ENCODE measurements at places on chromosomes 2 and 18. TPM values are rescaled to one million over a fixed set of nuclear protein-coding genes. Genes with fewer than 3 reads are reported as not detected.

PHLPP1 gene
- 19.7 TPM for total RNA-seq

DNA sequence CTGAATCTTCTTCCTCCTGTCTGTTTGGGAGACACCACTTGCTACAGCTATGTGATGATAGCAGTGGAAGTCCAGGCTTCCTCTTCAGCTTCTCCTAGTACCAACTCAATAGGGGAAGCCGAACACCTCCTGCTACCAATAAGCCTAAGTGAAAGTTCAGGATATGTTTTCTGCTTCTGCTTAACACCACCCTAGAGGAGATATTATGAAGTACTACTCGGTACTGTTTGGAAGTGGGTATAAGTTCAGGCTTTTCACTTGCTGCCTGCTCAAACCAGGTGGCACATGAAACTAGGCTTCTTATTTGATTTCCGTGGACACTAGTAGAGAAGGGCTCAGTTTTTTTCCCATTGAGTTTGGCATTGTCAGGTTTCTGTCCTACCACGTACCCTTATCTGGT lies 99.8 kb downstream of the PTPN4 start:
- no peak for DNase-seq

CTAGE1 gene
- total RNA-seq: not detected

RNF125 gene
- 18.7 TPM for total RNA-seq

GRCh38 chr18:63307551-63308200 lies 11.9 kb downstream of the BCL2 start:
- DNase-seq: no peak

DNA sequence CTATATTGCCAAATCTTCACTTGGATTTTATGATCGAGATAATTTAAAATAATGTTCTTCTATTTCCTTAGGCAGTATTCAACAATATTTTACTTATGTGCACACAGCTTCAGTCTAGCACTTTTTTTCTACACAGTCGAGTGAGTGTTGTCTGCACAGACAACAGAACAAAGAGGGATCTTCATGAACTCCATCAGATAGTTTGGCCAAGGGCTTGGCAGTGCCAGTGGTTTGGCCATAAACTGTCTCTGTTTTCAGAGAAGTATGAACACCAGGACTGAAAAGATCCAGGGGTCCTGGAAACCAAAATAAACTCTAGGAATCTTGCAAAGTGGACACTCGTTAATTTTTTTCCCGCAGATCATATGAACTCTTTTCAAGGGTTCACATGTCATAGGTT lies 547.3 kb downstream of the PLCL1 start:
- DNase-seq: no peak

NCK2 gene
- total RNA-seq: 57.6 TPM

DNA sequence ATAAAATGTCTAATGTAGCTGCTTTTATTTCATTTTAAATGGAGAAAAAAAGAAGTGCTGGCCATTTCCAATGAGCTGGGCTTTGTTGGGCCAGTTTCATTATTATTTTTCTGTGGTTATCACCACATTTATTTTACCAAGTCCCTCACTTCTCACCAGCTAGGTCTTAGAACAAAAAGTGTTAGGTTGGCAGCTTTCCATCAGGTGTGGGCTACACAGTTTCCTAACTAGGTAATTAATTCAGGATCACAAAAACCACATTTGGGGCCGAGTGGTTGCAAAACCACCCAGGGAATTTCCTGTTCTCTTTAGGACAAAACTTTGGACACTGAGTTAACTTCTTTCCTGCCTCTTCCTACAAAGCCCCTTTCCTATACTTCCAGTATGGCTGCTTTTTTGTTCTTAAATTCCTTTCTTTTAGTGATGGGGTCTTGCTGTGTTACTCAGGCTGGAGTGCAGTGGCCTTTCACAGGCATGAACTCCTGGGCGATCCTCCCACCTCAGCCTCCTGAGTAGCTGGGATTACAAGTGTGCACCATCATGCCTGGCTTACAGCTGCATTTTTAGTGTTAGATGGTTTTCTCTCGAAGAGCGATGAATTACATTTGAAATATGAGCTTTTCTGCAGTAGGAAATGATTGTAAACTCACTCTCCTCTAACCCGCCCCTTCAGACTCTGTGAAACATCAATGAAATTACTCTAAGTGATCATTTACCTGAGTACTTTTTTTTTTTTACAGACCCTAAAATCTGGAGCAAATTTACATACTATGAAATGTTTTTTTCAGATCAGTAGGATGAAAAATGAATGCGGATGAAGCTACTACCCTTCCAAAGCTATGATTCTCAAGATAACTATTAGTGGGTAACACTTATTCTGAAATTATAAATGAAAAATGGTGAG lies 2.6 kb upstream of the ZFP36L2 start:
- DNase-seq: no peak

TMEM178A gene
- 1.2 TPM for total RNA-seq

GRCh38 chr2:237497009-237497837 lies 10.2 kb downstream of the MLPH start:
- no peak for DNase-seq

DNA sequence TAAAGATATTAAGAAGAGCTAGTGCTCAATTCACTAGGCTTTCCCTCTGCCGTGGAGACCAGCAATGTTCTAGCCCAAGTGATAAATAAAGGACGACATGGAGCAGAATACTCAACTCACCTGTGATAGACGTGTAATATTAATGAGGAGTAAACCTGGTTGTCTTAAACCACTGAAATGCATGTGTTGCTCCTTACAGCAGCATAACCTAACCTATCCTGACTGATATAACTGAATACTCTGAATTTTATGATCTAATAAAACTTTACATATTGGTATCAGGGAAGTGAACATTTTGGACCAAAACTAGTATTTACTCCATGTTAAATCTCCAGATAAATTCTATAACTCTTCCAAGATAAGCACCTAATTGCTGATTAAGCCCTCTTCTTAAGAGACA lies 531.0 kb downstream of the METTL4 start:
- no peak for DNase-seq

DNA sequence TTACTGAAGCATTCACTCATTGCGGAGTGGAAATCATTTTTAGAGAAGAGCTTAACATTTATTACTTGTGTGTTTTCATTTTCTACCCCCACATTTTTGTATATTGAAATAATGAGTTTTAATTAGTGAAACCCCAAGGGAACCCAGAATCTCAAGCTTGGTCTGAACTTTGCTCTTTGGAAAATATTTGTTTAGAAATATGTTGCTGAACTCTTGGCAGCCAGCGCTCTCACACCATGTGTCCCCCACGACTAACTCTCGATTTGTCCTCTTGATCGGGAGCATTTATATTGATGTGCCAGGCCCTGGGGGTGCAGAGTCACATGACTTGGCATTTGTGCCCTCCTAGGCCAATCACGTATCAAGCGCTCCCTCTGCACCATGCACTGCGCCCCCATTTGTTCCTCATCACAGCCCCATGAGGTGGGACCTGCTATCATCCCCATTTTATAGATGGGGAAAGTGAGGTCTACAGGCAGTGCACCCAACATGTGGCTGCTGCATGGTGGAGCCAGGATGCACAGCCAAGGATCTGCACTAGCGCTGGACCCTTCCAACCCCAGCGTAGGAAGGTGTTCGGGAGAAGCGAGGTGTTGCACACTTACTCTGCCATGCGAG lies 149.7 kb downstream of the NCK2 start:
- no peak for DNase-seq

- DNase-seq: no peak
These were observed 175.5 kb upstream of the KLF7 start for GRCh38 chr2:207341112-207341750.

GRCh38 chr18:78517328-78517727 lies 462.3 kb upstream of the SALL3 start:
- DNase-seq: no peak

DNA sequence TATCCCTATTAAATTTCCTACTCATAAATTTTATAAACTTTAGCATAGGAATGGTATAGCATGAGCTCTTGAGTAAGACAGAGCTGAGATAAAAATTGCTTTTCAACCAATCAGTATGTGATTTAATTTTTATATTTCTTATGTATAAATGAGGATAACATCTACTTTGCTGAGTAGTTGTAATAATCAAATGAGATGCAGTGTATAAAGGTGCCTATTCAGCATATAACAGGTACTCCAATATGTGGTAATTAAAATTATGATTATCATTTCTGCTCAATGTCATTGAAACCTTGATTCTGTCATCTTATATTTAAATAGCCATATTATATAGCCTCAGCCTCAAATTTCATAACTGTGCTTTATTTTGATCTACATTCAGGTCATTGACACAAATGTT lies 700.4 kb upstream of the SLC8A1 start:
- DNase-seq: no peak

HMSD gene
- 0.22 TPM for total RNA-seq

MEP1B gene
- total RNA-seq: 5.9 TPM

DNA sequence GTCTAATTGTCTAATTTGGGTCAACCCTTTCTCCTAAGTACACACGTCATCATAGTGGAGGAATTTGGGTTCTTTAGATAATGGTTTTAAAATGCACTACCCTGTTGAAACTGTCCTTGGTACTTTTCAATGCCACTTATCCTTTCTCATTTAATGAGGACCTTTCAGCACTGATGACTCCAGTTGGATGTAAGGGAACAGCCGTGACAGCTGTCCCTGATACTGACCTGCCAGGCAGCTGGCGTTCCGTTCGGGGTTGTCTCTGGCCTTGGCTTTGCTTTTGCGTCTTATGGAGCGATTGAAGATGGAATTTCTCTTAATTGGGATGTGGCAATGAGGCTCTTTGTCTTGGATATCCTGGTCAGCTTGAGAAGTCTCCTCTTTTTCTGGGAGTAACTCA lies 38.7 kb downstream of the NGEF start:
- DNase-seq: no peak

CCDC102B gene
- total RNA-seq: 3.0 TPM

IL36A gene
- total RNA-seq: not detected
